Astrocyte of the spinal cord (primary cell): ENCODE measurements at places on chromosomes 1 and 21.

DNA sequence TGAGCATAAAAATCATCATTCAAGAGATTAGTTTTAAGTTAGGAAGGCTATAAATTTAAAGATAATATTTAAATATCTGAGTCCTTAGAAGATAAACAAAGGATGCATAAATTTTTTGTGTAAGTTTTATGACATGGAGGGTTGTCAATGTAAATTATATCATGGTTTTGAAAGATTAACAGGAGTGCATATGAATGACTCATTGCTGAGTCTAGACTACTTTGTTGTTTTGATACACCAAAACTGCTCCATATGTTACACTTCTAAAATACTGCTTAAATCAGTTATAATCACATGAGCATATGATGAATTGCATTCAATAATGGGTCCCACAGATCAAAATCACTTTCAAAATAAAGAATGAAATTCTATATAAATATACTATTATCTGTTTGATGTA, 312.5 kb downstream of the KCNT2 start:
- peak; percentile 14 for DNase-seq

DNA sequence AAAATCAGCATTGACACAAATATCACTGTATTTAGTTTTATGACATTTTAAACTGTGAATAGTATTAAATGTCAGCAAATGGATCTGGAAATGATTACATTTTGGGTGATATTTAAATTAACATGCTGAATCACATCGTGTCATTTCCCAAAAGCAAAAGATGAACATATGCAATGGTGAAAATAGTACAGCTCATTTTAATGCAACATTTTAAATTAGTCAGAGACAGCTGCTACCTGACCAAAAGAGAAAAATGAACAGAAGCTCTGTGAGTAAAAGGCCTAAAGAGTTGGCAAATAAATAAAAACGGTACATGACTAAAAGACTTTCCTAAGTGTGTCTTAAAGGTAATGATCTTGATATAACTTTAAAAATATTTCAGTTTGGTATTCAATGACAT, 86.0 kb upstream of the GNG4 start:
- no peak for DNase-seq

- DNase-seq: no peak
Observed at GRCh38 chr21:42574234-42575027, 60.8 kb downstream of the SLC37A1 start.

DNA sequence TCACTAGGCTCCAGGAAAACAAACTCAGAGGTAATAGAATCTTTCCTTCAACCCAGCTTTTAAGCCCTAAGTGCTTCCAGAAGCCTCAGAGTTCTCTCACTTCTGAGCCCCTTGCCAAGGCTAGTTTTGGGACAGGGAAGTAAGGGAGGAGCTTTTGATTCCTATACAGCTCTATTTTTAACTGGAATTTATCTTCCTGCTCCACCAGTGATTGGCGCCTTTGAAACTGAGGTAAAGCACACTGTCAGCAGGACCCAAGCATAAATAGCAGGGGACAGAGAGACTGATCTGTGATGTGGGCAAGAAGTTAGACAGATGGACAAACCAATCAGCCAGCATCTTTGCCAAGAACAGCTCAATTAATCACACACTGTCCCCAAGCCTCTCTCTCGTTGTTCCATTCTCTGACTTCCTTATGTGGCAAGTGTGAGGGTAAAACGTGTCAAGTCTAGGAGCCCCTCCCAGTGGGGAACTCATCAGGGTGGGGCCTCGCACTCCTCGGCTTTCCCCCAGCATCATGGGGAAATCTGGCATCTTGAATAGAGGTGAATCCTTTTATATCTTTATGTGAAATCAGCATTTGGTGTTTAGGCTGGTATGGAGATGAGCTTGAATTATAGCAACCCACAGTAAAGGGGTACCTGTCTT, 40.2 kb upstream of the MPZL1 start:
- no peak for DNase-seq

- DNase-seq: no peak
Observed at GRCh38 chr1:119679223-119679622, 31.2 kb upstream of the ZNF697 start.

- DNase-seq: no peak
Observed at GRCh38 chr1:31161571-31161970, 78.1 kb downstream of the NKAIN1 start.

GRCh38 chr1:89754518-89754917, 66.3 kb upstream of the LRRC8D start:
- no peak for DNase-seq

DNA sequence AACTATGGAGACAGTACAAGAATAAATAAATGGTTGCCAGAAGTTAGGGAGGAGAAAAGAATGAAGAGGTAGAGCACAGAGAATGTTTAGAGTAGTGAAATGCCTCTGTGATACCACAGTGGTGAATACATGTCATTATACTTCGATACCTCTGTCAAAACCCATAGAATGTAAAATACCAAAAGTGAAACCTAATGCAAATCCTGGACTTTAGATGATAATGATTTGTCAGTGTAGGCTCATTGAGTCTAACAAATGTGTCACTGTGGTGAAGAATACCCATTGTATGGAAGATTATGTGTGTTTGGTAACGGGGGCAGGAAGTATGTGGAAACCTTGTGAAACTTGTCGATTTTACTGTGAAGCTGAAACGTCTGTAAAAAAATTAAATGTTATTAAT, 1106.5 kb upstream of the TMPRSS15 start:
- no peak for DNase-seq

DNA sequence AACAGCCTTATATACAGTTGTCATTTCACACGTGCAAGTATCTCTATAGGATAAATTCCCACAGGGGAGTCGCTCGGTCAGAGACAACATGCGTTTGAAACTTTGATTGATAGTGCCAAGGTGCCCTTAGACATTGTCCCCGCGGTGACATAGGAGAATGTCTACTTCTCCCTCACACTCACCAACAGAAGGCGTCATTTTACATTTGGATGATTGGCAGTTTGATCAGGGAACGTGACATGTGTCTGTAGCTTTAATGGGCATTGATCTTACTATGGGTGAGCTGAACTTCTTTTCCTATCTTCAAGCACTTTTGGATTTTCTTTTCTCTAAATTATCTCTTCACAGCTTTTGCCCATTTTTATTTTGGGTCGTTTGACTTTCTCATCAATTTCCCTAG, 42.6 kb upstream of the PAX7 start:
- no peak for DNase-seq

DNA sequence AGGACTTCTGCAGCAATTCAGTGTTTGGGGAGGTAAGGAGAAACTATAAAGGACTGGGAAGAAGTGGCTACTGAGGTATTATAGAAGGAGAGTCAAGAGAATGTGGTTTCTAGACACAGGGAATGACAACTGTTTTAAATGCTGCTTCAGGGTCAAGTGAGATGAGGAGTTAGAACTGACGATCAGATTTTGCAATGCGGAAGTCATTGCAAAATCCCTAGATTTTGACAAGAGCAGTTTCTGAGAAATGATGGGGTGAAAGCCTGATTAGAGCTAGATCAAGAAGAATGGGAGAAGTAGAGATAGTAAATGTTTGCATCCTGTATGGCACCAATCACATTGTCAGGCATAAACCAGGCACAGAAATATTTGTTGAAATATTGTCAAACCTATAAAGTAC, 4.7 kb upstream of the TSNAX start:
- no peak for DNase-seq
